Stimulated activated naive B cell treated with anti-CD40 and anti-IgM and Interleukin-4, amounts not matched to agents 10 μg/mL and 1 μg/mL and 100 μg/mL, for 72 hours (primary cell): ENCODE measurements at places on chromosomes 12 and 14.
A peak's percentile ranks its signal among the peaks of the same experiment; 100 is the strongest.

GRCh38 chr12:94603434-94604365 lies 46.7 kb downstream of the TMCC3 start:
- no peak overlapping the region for H3K27ac ChIP-seq
- H3K4me3 ChIP-seq, result no peak overlapping the region
- no peak for DNase-seq
- H3K4me1 ChIP-seq, result no peaks in the 10 kb centered on the region
- no peaks in the 10 kb centered on the region for H3K27me3 ChIP-seq

DNA sequence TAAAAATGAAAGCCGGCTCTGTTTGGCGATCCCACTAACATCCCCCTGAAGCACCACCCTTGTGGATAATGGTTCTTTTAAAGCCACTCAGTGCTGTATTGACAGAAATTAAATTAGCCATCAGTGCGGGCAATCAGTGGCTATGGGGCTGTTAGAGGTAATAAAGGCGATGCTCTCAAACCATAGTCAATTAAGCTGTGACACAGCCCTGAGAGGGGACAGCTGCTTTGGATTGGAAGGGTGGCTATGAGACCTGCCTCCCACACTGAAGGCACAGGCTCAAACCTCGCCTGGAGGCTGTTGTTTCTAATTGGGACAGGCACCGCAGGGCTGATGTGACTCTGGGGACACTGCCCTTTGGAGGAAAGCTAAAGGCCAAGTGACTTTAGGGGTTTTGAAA lies 562.2 kb downstream of the VRK1 start:
- no peak for DNase-seq
- no peak overlapping the region for H3K27ac ChIP-seq
- H3K27me3 ChIP-seq, result no peaks in the 10 kb centered on the region
- H3K4me3 ChIP-seq, result no peak overlapping the region
- H3K36me3 ChIP-seq, result no peaks in the 10 kb centered on the region

DNA sequence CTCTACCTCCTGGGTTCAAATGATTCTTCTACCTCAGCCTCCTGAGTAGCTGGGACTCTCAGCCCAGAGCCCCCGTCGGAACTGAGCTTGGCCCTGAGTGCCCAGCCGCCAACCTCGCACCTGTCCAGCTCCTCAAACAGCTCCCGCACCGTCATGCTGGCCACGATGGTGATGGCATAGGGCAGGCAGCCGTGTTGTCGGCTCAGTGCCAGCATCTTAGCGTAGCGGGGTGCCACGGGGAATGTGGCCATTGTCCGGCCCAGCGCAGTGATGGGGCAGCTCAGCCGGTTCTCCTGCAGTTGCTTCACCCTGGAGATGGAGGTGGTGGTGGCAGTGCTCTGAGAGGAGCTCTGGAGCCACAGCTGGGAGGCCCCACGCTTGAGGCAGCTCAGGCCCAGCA lies 32.4 kb downstream of the DHX37 start:
- H3K4me3 ChIP-seq, result no peak overlapping the region
- H3K36me3 ChIP-seq, result peaks cover 63% of the 10 kb centered on the region
- no peak for DNase-seq
- no peak overlapping the region for H3K27ac ChIP-seq
- H3K27me3 ChIP-seq, result no peaks in the 10 kb centered on the region
- peaks cover 8% of the 10 kb centered on the region for H3K4me1 ChIP-seq

DNA sequence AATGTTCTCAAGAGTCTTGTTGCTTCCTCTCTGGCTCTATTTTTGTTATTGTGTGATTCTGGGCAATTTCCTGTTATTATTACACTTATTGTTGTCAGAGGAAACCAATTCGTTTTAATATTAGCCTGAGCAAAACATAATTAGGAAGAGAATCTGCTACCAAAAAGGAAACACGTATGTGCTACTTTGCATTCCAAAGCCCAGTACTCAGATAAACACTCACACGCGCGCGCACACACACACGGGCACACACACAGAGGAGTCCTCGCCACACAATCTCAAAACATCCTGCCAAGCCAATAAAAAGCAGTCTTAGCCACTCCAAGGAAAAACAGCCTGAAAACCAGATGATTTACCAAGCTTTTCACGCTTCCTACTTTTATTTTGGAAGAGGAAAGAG lies 400.7 kb downstream of the NUAK1 start:
- H3K4me3 ChIP-seq, result no peak overlapping the region
- H3K27me3 ChIP-seq, result no peaks in the 10 kb centered on the region
- H3K27ac ChIP-seq, result no peak overlapping the region
- no peaks in the 10 kb centered on the region for H3K4me1 ChIP-seq
- no peak for DNase-seq

DNA sequence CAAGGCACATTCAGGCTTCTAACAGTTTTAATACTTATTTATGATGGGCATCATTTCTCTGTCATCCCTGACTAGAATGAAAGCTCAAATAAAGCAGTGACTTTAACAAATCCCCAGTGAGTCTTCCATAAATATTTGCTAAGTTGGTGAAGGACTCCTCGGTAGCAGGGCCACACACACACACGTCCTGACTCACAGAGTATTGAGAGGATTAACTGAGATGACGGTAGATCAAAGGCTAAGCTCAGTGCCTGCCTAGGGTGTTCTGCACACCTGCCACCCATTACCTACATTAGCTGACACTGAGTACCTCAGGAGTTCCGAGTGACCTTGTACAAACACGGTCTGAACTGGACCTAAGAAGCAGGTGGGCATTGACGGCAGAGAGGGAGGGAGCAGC lies 197.3 kb upstream of the SFSWAP start:
- H3K27me3 ChIP-seq, result peaks cover 5% of the 10 kb centered on the region
- H3K27ac ChIP-seq, result no peak overlapping the region
- H3K36me3 ChIP-seq, result peaks cover 4% of the 10 kb centered on the region
- peaks cover 20% of the 10 kb centered on the region for H3K4me1 ChIP-seq

- no peaks in the 10 kb centered on the region for H3K27me3 ChIP-seq
- peaks cover 45% of the 10 kb centered on the region for H3K4me1 ChIP-seq
- no peak overlapping the region for H3K4me3 ChIP-seq
- peak overlapping the region; percentile 2 for H3K27ac ChIP-seq
- no peaks in the 10 kb centered on the region for H3K36me3 ChIP-seq
- DNase-seq, result no peak
Observed at GRCh38 chr14:102182936-102183619, 43.4 kb downstream of the WDR20 start.

GRCh38 chr12:4269279-4269991 lies 4.1 kb upstream of the CCND2 start:
- H3K4me1 ChIP-seq, result peaks cover 18% of the 10 kb centered on the region
- peaks cover 3% of the 10 kb centered on the region for H3K36me3 ChIP-seq
- peak overlapping the region; percentile 93 for H3K4me3 ChIP-seq
- DNase-seq, result peak; percentile 87
- no peaks in the 10 kb centered on the region for H3K27me3 ChIP-seq
- peak overlapping the region; percentile 92 for H3K27ac ChIP-seq

DNA sequence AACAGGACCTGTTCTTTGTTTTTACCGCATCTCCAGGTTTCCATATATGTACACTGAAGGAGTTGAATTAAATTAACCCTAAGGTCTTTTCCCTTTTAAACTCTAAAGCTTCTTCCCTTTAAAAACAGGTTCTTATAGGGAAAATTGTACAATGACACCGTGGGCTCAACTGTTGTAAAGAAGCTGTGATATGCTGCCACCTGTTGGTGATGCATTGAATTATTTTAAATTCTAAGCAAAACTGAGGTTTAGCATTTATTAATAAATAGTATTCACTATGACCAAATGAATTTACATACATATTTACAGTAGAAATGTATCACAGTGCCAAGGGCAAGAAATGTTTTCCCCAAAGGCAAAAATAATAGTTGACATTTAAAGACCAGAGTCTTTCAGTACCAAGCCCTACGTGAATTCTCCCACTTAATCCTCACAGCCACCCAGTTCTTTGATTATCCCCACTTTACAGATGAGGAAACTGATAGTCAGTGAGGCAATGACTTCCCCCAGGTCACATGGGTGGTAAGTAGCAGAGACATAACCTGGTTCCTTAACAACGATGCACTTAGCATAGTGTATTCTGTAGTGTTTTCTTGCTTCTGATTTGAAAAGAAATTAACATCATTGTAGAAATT lies 35.7 kb upstream of the TMEM263 start:
- no peak overlapping the region for H3K27ac ChIP-seq
- H3K4me3 ChIP-seq, result no peak overlapping the region
- no peaks in the 10 kb centered on the region for H3K4me1 ChIP-seq
- DNase-seq, result no peak

- H3K4me3 ChIP-seq, result peak within 1 kb of the TSS; percentile 65
- peak within 1 kb of the TSS; percentile 27 for H3K27ac ChIP-seq
- H3K27me3 ChIP-seq, result peaks cover 34% of the 10 kb centered on the region
- H3K36me3 ChIP-seq, result peaks cover 7% of the 10 kb centered on the region
Observed at GRCh38 chr14:103122947-103123633, at the start of gene TNFAIP2. TSS of gene TNFAIP2 (plus strand) at chr14:103123461. CDS start at chr14:103126458, 2,997 bp downstream.

GRCh38 chr12:72207486-72208409 lies 64.4 kb upstream of the TRHDE start:
- H3K36me3 ChIP-seq, result no peaks in the 10 kb centered on the region
- no peak overlapping the region for H3K4me3 ChIP-seq
- H3K4me1 ChIP-seq, result no peaks in the 10 kb centered on the region
- H3K27ac ChIP-seq, result no peak overlapping the region
- no peaks in the 10 kb centered on the region for H3K27me3 ChIP-seq

GRCh38 chr14:80607430-80608190 lies 333.9 kb downstream of the CEP128 start:
- H3K27ac ChIP-seq, result no peak overlapping the region
- no peaks in the 10 kb centered on the region for H3K27me3 ChIP-seq
- H3K4me3 ChIP-seq, result no peak overlapping the region
- H3K4me1 ChIP-seq, result no peaks in the 10 kb centered on the region

- DNase-seq, result no peak
- H3K4me3 ChIP-seq, result no peak overlapping the region
- no peaks in the 10 kb centered on the region for H3K36me3 ChIP-seq
- peaks cover 4% of the 10 kb centered on the region for H3K27me3 ChIP-seq
- H3K27ac ChIP-seq, result no peak overlapping the region
Observed at GRCh38 chr12:132413931-132414588, 75.9 kb upstream of the FBRSL1 start.

DNA sequence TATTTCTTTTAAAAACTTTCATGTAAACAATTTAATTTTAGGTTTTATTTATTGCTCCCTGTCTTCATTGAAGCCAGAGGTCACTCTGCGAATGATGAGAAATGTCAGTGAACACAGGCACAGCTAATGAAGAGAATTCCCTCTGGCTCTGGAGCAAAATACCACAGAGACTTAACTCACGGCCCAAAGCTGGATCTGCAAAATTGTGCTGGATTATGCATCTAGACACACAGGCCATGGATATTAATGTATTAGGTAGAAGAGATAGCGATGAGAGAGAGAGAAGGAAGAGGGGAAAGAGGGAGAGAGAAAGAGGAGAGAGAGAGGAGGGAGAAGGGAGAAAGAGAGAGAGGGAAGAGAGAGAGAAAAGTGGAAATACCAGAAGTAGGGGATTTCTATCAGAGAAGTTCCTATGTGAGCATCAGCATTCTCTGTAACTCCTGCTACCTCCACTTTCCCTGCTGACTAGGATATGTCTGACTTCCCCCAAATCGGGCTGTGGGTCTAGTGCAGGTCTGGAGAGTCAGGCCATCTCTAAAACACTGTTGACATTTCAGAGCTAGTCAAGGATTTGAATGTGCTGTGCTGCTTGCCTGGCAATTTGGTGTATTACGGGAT lies 3.7 kb downstream of the ARHGDIB start:
- peaks cover 38% of the 10 kb centered on the region for H3K4me1 ChIP-seq
- peak overlapping the region; percentile 98 for H3K27ac ChIP-seq
- H3K27me3 ChIP-seq, result no peaks in the 10 kb centered on the region
- DNase-seq, result no peak
- H3K36me3 ChIP-seq, result peaks cover 16% of the 10 kb centered on the region

- H3K36me3 ChIP-seq, result no peaks in the 10 kb centered on the region
- peaks cover 41% of the 10 kb centered on the region for H3K27me3 ChIP-seq
- DNase-seq, result no peak
- H3K27ac ChIP-seq, result no peak overlapping the region
- no peaks in the 10 kb centered on the region for H3K4me1 ChIP-seq
Observed at GRCh38 chr12:107101651-107102050, 8.3 kb upstream of the CRY1 start.

GRCh38 chr14:62670526-62670925 lies 374.7 kb downstream of the KCNH5 start:
- no peaks in the 10 kb centered on the region for H3K36me3 ChIP-seq
- no peaks in the 10 kb centered on the region for H3K27me3 ChIP-seq
- no peak overlapping the region for H3K4me3 ChIP-seq
- no peaks in the 10 kb centered on the region for H3K4me1 ChIP-seq

GRCh38 chr12:62640910-62641448 lies 174.4 kb downstream of the MON2 start:
- H3K27ac ChIP-seq, result no peak overlapping the region
- no peak overlapping the region for H3K4me3 ChIP-seq
- no peaks in the 10 kb centered on the region for H3K36me3 ChIP-seq
- DNase-seq, result no peak

GRCh38 chr12:49969027-49969426 lies 3.7 kb upstream of the AQP6 start:
- DNase-seq, result no peak
- no peak overlapping the region for H3K27ac ChIP-seq
- H3K4me3 ChIP-seq, result no peak overlapping the region
- H3K36me3 ChIP-seq, result no peaks in the 10 kb centered on the region

- H3K36me3 ChIP-seq, result peaks cover 6% of the 10 kb centered on the region
- peak overlapping the region; percentile 68 for H3K4me3 ChIP-seq
- peak; percentile 72 for DNase-seq
- no peaks in the 10 kb centered on the region for H3K27me3 ChIP-seq
Observed at GRCh38 chr14:61662437-61663311, 32.6 kb upstream of the HIF1A start.

- no peak overlapping the region for H3K4me3 ChIP-seq
- no peaks in the 10 kb centered on the region for H3K36me3 ChIP-seq
- H3K27me3 ChIP-seq, result peaks cover 6% of the 10 kb centered on the region
- peak overlapping the region; percentile 16 for H3K27ac ChIP-seq
- no peak for DNase-seq
Observed at GRCh38 chr12:128942960-128943477, 89.7 kb downstream of the GLT1D1 start.

- no peak for DNase-seq
- H3K4me3 ChIP-seq, result no peak overlapping the region
- H3K27ac ChIP-seq, result no peak overlapping the region
- H3K36me3 ChIP-seq, result no peaks in the 10 kb centered on the region
- no peaks in the 10 kb centered on the region for H3K27me3 ChIP-seq
Observed at GRCh38 chr12:129215556-129215955, 362.3 kb downstream of the GLT1D1 start.

- no peak overlapping the region for H3K27ac ChIP-seq
- H3K4me3 ChIP-seq, result peak overlapping the region; percentile 39
- H3K27me3 ChIP-seq, result no peaks in the 10 kb centered on the region
- H3K4me1 ChIP-seq, result no peaks in the 10 kb centered on the region
- DNase-seq, result no peak
Observed at GRCh38 chr12:68462803-68463202, 130.6 kb upstream of the MDM1 start.
